Central memory CD4-positive, alpha-beta T cell (primary cell): ENCODE measurements at places on chromosomes 6 and 20.

DNA sequence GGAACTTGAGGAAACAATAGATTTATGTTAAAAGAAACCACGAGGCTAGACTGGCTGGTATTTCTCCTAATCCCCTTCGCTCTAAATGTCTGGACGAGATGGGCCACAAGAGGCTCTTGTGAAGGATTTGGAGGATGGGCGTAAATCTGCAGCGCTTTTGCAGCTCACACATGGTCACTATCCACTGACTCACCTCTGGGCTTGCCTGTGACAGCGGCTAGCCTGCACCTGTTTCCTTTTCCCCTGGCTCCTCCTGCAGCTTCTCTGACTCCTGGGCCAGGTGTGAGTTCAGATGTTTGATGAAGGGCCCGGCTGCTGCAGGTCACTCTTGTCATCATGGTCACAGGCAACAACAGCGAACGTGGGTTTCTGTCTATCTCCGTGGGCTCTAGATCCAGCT, 629.4 kb downstream of the CBLN4 start:
- DNase-seq = no peak

DNA sequence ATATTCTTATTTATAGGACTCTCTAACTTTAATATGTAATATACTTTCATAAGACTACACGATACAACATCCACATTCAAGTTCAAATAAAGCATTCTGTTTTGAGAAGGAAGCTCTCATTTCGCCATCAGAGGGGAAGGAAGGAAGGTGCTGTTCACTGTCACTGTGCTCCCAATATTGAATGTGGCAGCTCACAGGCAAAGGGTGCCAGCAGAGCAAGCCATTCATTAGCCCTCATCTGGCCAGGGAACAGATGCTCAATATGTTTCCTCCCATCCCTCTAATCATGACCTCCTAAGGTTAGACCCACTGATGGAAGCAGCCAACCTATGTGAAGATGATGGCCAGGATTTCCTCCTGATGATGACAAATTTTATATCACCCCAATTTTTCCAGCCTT, 154.4 kb downstream of the DST start:
- DNase-seq = no peak

GRCh38 chr20:21182832-21183563, 57.1 kb downstream of the KIZ start:
- DNase-seq = no peak

- no peak for DNase-seq
Measured at GRCh38 chr6:101937108-101937507, 543.6 kb downstream of the GRIK2 start.

DNA sequence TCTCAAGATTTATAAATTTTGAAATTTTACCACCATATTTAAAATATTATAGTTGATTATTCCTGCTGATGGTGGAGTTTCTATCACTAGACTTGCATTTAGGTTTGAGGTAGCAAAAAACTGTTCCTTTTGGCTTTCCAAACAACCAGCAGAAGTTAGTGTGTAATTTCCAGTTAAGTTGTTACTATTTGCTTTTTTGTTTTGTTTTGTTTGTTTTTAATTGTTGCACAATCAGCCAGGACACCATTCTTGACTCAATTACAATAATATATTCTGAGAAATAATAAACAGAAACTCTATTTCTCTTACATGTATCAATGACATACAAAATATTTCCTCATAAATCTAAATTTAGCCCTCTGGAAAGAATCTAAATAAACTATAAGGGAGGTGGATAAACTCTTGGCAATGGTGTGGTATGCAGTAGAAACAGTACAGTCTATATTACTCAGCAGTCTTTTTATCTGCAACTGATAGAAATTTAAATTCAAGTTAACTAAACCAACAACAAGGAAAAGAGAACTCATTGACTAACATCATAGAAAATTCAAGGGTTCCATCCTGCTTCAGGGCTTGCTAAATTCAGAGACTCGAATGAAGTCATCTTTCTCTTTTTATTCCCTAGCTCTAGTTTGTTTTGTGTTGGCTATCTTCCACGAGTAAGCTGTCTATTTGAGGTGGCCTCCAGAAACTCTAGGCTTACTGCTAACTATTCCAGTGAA, 19.4 kb upstream of the COL19A1 start:
- no peak for DNase-seq

DNA sequence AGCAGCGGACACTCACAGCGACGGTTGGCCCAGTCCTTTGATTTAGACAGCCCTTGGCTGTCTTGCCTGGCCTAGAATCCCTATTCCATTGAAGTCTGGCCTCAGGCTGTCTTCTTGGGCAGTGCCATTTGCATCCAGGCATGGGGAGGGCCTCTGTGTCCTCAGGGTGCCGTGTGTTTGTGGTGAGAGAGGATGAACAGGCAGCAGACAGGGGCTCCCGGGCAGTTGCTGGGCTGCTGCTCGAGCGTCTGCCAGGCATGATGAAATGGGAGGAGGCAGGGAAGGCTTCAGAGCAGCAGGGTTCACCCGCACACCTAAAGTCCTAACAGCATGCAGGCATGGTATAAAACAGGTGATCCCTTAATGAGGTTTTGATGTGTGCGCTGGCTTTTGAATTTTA, 126.9 kb downstream of the SOBP start:
- no peak for DNase-seq

GRCh38 chr20:20513720-20514119, 145.8 kb downstream of the INSM1 start:
- no peak for DNase-seq

- DNase-seq = no peak
Measured at GRCh38 chr20:2747676-2748235, 52.7 kb downstream of the CPXM1 start.

DNA sequence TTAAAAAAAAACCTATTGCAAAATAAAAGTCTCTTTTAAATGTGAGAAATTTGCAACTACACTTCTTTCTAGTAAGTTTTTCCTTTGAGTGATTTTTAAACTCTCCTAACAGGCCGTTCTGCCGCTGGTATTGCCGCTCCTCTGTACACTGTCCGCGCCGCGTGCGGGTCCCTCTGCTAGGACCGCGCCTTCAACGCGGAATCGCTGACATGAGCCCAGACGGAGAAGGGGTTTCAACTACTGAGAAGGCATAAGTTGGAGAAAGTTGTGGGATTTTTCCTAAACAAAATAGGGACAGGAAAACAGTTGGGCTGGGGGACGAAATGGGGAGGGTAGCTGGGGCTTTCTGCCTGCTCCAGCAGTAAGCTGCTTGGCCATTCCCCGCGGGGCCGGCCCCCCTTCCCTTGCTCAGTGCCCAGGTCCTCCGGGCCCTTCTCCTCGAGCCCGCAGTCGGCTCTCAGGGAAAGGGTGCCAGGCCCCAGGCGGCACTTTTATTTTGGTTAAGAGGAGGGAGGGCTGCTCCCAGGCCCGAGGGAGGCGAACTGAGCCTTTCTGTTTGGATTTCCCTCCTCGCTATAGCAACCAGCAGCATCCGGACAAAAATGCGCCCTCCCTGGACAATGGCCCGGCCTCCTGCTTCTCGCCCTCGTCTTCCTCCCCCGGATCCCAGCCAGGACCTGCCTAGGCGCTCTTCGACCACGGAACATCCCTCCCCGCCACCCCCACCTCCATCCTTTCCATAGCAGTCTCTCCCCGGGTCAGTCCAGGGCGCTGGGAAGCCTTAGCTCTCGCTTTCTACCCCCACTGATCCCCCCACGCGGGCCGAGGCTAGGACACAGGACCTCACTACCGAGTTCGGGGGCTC, 6.8 kb upstream of the POU3F2 start:
- no peak for DNase-seq

GRCh38 chr6:31479933-31480535, 17.9 kb upstream of the MICB start:
- DNase-seq = no peak

- no peak for DNase-seq
Measured at GRCh38 chr20:59743767-59744485, 139.6 kb downstream of the PHACTR3 start.

DNA sequence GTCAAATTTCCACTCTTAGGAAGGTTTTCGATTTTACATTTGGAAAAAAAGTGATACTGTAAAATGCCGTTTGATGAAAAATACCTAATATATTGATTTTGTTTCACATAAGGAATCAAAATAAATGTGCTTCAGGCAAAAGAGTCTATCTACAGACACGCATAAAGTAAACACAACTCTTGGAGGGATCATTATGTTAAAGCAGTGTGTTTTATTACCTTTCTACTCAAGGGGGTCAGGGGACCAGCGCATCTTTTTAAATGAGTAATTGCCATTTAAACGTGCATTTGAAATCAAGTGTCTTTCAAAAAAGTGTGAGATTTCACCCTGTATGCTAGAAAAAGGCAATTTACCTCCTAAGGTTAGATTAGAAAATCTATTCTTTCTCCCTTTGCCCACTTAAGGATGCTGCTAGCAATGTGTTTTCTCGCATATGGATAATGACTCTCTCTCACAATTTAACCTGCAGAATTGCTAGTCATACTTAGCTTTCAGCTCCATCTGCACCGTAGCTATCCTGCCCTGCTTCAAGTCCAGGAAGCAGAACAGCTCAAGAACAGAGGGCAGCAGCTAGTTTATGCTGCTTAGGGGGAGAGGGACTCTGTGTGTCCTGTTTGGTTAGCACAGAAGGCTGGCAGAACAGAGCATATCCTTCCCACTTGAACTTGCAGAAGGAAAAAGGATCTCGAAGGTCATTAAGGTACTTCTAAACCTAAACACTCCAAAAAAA, 35.0 kb downstream of the NKAIN2 start:
- no peak for DNase-seq

DNA sequence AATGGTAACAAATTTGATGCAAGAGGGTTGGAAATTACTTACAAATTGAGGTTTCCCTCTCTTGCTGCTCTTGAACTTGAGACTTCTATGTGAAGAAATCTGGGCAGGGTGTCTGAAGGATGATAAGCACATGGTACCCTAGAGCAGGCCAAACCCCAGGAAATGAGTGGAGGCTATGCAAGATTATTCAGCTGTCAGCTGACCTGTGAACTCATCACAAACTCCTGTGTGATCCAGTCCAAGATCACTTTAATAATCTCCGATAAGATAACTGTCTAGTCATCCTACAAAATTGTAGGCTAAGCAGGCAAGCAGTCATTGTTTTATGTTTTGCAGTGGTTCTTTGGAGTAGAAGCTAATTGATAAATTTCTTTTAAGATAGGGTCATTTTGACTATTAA, 213.1 kb downstream of the BTBD3 start:
- no peak for DNase-seq

DNA sequence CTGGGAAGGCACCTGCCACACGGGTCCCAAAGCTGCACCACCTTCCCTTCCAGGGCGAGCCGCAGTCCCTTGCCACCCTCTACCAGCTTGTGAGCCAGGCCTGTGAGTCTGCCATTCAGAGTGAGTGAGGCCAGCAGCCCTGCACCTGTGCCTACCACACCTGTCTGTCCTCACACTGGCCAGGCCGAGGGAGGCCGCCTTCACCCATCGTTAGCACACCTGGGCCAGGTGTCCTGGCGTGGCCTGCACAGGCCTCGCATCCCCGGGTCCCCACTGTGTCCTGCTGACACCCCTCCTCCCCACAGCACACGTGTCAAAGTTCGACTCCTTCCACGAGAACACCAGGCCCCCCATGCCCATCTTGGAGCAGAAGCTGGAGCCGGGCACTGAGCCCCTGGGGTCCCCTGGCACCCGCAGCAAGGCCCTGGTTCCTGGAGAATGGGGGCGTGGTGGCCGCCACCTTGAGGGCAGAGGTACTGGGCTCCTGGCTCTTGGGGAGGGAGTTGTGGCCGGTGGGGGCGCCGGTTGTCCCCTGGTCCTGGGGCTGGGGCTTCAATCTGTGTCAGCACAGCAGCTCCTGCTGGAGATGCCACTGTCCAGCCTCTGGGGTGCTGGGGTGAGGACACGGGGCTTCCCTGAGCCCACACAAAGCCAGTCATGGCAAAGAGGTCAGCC, 33.0 kb downstream of the CHRNA4 start:
- DNase-seq = no peak
